ENCODE measurements at places on chromosomes 1 and 21.

DNA sequence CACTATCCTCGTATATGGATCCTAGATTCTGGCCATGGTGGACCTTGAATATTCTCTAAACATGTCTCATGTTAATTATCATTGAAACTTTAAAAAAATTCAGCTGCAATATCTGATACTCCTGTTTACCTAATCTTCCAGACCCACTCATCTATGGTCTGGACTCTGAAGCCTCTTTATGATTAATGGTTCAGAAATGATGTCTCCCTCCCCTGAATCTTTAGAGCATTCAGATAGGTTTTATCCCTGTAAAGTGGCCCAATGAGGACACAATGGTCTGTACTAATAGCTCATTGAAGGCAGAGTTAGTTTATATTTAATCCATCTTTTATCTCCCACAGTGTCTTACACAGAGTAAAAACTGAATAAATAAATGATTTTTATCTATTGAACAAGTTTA, 53.0 kb upstream of the DUSP10 start:
- H3K27me3 ChIP-seq = no peaks in the 10 kb centered on the region
- no peaks in the 10 kb centered on the region for H3K36me3 ChIP-seq
- DNase-seq = no peak
- no peak overlapping the region for H3K27ac ChIP-seq
- no peaks in the 10 kb centered on the region for H3K4me1 ChIP-seq

DNA sequence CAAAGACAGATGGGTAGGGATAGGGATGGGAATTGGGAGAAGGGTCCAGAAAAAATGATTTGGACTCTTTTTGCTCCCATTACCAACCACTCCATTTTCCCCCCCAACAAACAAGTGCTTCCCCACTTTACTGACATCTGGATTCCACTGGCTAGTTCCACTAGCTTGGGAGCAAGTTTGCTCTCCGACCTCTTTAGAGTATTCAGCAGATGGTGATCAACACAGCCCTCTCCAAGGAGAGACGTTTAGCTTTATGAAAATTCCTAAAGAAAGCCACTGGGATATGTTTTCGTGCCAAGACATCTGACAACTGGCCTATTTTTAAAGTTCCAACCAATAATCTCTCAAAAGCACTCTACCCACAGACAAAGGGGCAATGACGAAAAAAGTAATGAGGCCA, 50.3 kb downstream of the ITPKB start:
- DNase-seq = no peak
- H3K36me3 ChIP-seq = no peaks in the 10 kb centered on the region
- H3K4me1 ChIP-seq = peaks cover 32% of the 10 kb centered on the region
- no peak overlapping the region for H3K4me3 ChIP-seq

DNA sequence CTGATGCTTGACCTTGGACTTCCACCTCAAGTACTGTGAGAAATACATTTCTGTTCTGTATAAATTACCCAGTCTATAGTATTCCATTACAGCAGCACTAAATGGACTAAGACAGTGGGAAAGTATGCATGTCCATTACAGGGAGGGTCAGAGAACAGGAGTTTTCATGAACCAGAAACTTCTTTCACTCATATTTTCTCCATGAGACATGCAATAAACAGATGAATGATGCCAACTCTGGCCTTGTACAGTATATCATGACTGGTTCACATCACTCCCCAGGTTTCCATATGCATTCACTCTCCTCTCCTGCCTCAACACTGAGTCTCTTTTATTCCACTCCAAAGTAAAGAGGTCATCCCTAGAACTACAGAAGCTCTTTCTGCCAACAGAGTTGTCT, 4.5 kb upstream of the IFI16 start:
- DNase-seq = no peak
- no peaks in the 10 kb centered on the region for H3K36me3 ChIP-seq
- H3K4me1 ChIP-seq = peaks cover 12% of the 10 kb centered on the region
- H3K27ac ChIP-seq = no peak overlapping the region
- H3K27me3 ChIP-seq = no peaks in the 10 kb centered on the region
- no peak overlapping the region for H3K4me3 ChIP-seq

DNA sequence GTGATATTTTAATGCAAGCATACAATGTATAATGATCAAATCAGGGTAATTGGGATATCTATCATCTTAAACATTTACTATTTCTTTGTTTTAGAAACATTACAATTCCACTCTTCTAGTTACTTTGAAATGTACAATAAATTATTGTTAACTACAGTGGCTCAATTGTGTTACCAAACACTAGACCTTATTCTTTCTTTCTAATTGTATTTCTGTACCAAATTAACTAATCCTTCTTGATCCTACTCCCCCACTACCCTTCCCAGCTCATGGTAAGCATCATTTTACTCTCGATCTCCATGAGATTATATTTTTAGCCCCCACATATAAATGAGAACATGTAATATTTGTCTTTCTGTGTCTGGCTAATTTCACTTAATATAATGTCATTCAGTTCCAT, 95.0 kb upstream of the MROH9 start:
- H3K27ac ChIP-seq = no peak overlapping the region
- no peak overlapping the region for H3K4me3 ChIP-seq
- H3K4me1 ChIP-seq = no peaks in the 10 kb centered on the region
- DNase-seq = no peak
- H3K27me3 ChIP-seq = no peaks in the 10 kb centered on the region
- no peaks in the 10 kb centered on the region for H3K36me3 ChIP-seq

GRCh38 chr1:85573322-85573721, 7.2 kb upstream of the CCN1 start:
- H3K36me3 ChIP-seq = no peaks in the 10 kb centered on the region
- no peak for DNase-seq
- peaks cover 4% of the 10 kb centered on the region for H3K4me1 ChIP-seq
- H3K27me3 ChIP-seq = no peaks in the 10 kb centered on the region
- H3K4me3 ChIP-seq = no peak overlapping the region
- H3K27ac ChIP-seq = no peak overlapping the region
